ENCODE measurements at places on chromosomes 6 and 20.

DNA sequence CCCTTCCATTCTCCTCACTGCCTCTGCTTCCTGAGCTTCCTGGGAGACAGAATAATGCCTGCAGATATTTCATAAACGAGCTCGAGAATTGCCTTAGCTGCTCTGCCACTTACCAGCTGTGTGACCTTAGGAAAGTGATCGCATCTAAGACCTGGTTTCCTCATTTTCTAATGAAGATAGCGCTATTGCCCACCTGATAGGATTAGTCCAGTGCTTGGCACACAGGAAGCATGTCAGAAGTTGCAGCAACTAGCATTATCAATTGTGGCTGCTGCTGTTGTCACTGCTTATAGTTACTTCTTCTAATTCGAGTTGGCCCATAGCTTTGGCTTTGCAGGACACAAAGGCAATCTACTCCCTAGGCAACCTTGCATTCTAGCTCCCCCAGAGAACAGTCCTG is 305.5 kb upstream of the SGK1 start:
- DNase-seq = no peak

DNA sequence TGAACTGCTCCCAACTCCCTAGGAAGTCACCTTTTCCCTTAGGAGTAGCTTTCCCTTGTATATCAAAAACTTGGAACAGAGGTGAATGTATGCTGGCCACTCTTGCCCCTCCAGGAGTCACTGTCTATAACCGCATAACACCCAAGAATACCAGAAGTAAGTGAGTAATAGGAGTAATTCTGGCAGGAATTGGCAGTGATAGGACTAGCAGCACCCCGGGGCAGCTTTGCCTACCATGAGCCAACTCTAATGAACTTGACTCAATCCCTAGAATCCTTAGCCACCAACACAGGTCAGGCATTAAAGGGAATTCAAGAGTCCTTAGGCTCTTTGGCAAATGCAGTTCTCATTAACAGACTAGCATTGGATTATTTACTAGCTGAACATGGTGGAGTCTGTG is 28.8 kb upstream of the CD164 start:
- no peak for DNase-seq

DNA sequence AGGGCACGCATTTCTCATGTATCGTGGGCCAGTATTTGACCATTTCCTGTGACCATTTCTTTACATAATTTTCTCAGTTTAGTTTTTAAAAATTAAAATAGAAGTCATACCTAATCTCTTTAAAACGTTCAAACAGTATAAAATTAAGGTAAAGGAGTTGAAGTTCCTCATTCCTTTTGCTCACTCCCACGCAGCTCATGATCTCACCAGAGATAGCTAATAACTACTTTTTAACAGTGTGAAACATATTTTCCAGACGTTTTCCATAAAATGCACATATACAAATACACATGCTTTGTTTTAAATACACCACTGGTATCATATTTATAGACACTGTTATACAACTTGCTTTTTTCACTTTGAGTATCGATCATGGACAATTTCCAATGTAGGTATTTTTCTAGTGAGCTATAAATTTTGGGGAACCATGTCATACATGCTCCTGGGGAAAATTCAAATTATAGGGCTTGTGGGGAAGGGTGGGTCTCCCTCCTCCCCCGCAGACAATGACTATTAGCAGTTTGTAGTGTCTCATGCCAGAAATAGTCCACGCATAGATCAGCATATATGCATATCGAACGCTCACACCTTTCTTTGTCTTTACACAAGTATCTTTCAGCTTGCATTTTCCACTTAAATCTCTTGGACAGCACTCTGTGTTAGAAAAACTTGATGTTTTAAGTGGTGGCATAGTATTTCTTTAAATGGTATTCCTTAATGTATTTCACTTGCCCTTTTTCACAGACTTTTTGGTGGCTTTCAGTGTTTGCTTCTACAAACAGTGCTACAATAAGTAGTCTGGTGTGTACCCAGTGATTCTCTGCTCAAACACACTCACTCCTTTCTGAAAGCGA is 145.5 kb upstream of the ZNF217 start:
- DNase-seq = no peak

- DNase-seq = no peak
These were observed 1044.7 kb downstream of the KIF16B start for GRCh38 chr20:15528391-15529111.

DNA sequence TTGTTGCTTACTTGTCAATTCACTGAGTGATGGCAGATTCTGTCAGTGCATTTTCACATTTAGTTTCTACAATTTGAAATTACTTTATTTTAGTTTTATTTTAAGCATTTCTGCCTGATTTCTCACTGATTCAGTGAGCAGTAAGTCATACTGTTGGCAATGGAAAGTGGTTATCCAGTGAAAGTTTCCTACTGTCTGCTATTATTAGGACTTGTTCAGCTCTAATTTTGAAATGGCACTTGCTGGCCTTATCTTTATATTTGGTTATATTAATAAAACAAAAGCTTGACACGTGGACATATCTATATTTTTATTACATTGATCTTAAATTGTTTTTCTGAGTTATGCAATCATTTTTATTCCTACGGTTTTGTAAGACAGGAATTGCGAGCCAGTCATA is 871.8 kb upstream of the SLC35B3 start:
- DNase-seq = no peak

DNA sequence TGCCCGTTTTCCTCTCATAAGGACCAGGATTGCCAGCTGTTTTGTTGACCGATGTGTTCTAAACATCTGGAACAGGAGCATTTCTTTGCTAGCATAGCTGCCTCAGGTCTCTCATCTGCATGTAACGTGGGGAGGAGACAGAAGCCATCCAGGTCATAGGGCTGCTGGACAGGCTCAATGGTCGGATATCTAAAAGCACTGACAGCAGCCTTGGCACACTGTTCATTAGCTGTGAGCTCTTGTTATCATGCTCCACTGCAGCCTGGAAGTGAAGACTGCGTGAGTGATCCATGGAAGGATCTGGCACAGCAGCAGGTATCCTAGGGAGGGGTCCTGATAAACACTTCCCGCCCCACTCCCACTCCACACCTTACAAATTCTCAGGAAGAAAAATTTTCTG is 175.3 kb downstream of the LRFN2 start:
- DNase-seq = no peak

- no peak for DNase-seq
These were observed 150.6 kb downstream of the RALGAPA2 start for GRCh38 chr20:20561841-20562240.

- DNase-seq = no peak
These were observed 28.5 kb downstream of the BCL2L1 start for GRCh38 chr20:31693987-31694661.

Measured in amygdala (tissue), 56 donors.